Ovary (tissue), 10 donors: ENCODE measurements at places on chromosomes 12 and 14. TPM values are rescaled to one million over a fixed set of nuclear protein-coding genes. Genes with fewer than 3 reads are reported as not detected.

DNA sequence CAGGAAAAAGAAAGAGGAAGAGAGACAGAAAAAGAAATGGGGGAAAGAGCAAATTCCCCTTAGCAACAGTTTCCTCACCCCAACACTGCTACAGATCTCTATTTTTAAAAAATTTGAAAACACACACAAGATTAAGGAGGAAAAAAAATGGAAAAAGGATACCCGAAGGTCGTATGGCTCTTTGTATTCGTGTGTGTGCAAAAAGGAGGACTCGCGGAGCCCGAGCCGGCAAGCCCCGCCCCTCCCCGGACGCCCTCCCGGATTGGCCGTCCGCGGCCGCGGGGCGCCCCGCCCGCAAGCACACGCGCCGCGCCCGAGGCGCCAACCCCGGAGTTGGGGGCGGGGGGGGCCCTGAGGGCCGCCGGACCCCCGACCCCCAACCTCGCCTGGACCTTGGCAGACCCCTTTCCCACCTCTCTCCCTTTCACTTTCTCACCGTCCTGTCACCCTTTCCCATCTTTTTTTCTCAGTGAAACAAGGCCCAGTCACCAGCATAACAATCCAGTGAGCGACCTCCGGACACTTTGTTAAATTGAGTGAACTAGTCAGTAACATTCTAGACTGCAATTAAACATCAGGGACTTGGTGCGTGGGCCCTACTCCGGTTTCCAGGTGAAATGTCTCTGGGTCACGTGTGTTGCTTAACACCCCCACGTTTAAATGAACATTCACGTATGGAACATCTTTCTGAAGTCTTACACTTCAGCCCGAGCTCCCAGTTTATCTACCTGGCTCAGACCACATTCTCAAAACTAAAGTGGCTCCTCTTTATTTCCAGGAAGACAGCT lies at the start of gene C14orf93:
Gene C14orf93, minus strand, starts transcription at position 205 of the 788 bp plus-strand sequence. CDS start 11,120 bp downstream, outside the sequence.
- peak within 1 kb of the TSS; percentile 41 for H3K4me3 ChIP-seq
- peak; percentile 83 for DNase-seq
- peaks cover 6% of the 10 kb centered on the region for H3K4me1 ChIP-seq
- no peaks in the 10 kb centered on the region for H3K27me3 ChIP-seq
- no peaks in the 10 kb centered on the region for H3K36me3 ChIP-seq

DNA sequence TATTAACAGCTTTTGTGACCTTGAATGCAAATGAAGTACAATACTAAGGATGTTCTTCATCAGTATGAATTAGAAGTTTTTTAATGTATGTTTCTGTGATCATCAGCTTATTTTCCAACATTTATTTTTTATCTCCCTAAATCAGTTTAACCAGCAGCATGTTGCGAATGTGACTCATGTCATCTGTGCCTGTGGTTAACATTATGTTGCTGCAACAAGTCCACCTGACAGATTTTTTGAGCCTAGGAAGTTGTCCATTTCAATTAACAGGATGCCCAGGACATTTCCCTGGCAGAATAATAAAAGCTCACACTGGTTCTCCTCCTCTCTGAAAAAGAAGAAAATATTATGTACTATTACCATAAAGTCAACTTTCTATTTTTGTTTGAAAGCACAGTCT lies 155.5 kb downstream of the SYT1 start:
- H3K27me3 ChIP-seq = no peaks in the 10 kb centered on the region
- no peaks in the 10 kb centered on the region for H3K36me3 ChIP-seq
- no peak for DNase-seq

DNA sequence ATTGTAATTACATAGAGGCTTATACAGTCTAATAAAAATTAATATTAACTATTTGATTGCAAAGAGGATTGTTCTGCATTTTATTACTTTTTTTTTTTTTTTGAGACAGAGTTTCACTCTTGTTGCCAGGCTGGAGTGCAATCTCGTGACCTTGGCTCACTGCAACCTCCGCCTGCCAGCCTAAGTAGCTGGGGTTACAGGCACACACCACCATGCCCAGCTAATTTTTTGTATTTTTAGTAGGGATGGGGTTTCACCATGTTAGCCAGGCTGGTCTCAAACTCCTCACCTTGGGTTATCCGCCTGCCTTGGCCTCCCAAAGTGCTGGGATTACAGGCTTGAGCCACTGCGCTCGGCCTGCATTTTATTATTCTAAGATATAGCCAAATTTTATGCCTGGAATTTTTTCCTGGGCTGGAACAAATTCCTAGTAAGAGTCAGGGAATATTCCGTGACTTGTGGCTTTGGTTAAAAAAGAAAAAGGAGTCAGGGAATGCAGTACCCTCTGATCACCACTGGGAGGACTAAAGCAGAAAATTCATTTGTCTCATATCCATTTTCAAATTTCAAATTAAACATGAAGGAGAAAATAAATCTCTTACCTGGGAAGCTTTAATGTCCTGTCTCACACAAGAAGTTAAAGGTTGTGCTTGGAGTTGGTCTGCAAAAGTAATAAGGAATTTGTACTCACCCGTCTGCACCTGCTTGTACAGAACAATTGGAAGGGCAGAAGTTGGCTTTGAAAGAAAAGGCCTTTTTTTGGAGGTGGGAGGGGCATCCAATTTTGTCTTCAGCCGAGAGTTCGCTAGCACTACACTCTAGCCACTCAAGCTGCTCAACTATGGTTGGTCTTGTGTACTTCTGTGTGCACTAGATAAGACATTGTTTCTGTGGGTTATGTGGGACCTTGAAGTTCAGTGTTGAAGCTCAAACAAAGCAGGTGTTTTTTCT lies 8.7 kb downstream of the MARK3 start:
- H3K27me3 ChIP-seq = no peaks in the 10 kb centered on the region
- H3K27ac ChIP-seq = no peak overlapping the region
- H3K4me1 ChIP-seq = peaks cover 22% of the 10 kb centered on the region

DNA sequence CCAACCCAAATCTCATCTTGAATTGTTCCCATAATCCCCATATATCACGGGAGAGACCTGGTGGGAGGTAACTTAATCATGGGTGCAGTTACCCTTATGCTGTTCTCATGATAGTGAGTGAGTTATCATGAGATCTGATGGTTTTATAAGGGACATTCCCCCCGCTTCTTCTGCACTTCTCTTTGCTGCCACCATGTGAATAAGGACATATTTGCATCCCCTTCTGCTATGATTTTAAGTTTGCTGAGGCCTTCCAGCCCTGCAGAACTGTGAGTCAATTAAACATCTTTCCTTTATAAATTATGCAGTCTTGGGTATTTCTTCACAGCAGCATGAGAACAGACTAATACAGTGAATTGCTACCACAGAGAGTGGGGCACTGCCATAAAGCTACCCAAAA lies 179.1 kb downstream of the LRIG3 start:
- no peaks in the 10 kb centered on the region for H3K4me1 ChIP-seq
- DNase-seq = no peak
- H3K4me3 ChIP-seq = no peak overlapping the region
- no peaks in the 10 kb centered on the region for H3K36me3 ChIP-seq
- H3K27me3 ChIP-seq = no peaks in the 10 kb centered on the region

Gene NINJ2
- 0.82 TPM for polyA plus RNA-seq

DNA sequence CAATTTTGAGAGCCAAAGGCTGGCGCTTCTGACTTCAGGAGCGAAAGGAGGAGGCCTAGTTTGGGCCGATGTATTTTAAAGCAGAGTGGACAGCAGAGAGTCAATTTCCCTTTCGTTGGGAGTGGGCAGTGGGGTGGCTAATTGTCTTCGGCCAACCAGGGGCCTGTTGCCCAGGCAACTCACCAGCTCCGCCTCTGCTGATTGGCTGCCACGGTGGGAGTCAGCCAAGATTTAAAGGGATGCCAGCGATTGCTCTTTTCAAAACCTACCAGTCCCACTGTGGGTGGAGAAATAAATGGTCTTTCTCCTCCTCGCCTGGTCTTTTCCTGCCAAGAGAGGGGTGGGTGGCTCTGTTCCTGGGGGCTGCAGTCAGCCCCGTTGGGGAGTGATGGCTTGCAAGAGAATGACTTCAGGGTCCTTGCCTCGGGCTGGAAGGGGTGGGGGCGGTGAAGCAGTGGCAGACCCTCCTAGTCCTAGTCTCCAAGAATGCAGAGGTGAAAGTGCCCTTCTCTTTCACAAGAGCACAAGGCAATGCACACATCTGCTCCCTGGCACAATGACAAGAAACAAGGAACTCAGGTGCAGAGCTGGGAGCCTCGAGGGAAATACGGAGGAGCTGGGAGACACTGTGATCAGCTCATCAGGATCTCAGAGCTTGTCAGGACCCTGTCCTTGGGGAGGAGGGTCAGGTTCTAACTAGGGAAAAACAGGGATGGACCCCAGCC lies 37.7 kb downstream of the RASAL1 start:
- no peak overlapping the region for H3K27ac ChIP-seq
- no peaks in the 10 kb centered on the region for H3K27me3 ChIP-seq
- no peak for DNase-seq
- no peaks in the 10 kb centered on the region for H3K36me3 ChIP-seq
- no peak overlapping the region for H3K4me3 ChIP-seq
- H3K4me1 ChIP-seq = peaks cover 1% of the 10 kb centered on the region
